Neural crest cell (in vitro differentiated cells): ENCODE measurements at places on chromosomes 2 and 18.

DNA sequence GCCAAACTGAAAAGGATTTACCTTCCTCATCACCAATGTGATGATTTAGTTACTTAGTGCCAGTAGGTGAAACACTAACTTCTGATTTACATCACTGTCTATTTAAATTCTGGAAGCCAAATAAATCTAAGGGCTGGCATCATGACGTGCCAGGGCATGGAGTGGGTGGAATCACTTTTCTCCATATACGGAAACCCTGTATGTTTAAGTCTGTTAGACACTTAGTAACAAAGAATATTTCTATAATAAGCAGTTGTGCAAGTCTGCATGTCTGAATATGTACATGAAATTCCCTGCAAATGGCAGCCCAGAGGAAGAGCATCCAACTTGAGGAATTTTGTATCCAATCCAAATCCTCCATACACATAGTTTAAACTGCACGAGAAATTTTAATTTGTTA is 243.1 kb upstream of the SMAD7 start:
- DNase-seq, result no peak

- no peak for DNase-seq
Measured at GRCh38 chr2:217993138-217993537, 9.7 kb downstream of the TNS1 start.

DNA sequence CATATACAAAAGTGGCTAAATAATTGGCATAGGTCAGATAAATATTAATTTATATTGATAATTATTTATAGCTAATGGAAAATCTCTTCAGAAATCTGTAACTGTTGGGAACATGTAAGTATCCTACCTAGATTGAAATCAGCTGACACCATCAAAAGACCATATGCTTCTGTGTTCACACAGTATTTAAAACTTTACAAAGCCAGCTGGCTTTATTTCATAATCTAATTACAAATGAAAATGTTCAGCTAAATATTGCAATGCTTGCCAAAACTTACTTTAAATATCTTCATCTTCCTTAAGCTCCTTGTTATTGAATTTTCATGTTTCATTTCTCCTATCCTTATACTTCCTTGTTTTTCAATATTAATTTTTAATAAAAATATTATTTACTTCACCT is 190.9 kb upstream of the DOK6 start:
- no peak for DNase-seq

DNA sequence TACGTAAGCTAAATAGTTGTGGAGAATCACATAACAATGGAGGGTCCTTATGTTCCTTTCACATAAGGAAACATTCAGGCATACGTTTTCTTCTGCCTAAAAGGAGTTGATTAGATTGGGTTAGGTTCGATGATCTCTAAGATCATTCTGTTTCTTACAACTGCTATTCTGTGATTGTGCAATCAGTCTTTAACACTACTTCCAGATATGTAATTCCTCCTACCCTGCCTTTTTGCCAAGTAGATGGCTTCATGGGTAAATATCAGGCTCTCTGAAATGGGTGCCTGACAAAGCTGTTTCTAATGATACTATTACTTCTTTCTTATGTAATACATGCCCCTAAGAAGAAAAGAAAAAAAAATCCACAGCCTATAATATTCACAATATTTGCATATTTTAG is 321.5 kb downstream of the XIRP2 start:
- no peak for DNase-seq

GRCh38 chr18:79332646-79333045 is 63.1 kb upstream of the NFATC1 start:
- DNase-seq, result no peak

GRCh38 chr2:112915300-112916144 is 4.6 kb downstream of the IL37 start:
- DNase-seq, result no peak

DNA sequence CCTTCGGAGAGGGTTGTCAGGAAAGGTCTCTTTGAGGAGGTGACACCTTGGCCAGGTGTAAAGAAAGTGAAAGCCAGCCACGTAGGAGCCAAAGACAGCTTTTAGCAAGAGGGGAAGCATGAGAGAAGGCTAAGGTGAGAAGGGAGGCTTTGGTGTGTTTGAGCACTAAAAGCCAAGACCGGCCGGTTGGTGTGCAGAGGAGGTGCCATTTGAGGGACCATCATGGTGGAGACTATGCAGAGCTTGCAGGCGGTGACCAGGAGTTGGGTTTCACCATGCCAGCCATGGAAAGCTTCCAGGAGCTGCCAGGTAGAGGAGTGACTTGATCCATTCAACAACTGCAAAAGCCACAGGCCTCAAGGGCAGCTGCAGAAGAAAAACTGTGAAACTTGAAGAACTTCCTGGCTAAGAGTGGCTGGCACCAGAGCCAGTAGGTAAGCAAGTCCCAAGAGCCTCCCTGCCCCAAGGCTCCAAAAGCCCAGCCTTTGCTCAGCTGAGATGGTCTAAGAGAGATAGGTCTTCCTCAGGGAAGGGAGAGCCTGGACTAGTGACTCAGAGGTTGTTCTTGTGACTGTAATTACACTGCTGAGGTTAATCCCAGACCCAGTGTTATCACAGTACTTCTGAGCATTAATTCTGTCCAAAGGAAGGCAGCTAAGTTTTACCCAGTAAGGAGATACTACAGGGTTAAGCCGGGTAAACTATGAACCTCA is 319.0 kb downstream of the BCL11A start:
- DNase-seq, result no peak

GRCh38 chr2:62658891-62659290 is 46.6 kb upstream of the EHBP1 start:
- DNase-seq, result no peak

- DNase-seq, result no peak
Measured at GRCh38 chr2:189676471-189676870, 2.0 kb downstream of the ANKAR start.

DNA sequence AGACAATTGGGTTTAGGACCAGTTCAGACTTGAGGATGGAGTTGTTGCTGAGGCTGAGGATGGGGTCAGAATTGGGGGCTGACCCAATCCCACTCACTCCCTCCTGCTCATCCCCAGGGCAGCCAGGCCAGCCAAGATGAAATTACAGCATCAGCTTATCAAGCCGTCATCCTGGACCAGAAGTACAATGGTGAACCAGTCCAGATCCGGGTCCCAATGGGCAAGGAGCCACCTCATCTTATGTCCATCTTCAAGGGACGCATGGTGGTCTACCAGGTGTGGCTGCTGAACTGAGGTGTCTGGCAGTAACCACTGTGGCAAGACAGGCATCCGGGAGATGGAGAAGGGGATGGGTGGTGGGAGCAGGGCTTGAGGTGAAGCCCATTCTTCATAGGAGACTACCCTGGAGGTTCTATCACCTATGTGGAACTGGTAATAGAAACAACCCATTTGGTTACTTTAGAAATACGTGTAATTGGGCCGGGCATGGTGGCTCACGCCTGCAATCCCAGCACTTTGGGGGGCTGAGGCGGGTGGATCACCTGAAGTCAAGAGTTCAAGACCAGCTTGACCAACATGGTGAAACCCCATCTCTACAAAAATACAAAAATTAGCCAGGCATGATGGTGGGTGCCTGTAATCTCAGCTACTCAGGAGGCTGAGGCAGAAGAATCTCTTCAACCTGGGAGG is 13.9 kb downstream of the VIL1 start:
- no peak for DNase-seq

DNA sequence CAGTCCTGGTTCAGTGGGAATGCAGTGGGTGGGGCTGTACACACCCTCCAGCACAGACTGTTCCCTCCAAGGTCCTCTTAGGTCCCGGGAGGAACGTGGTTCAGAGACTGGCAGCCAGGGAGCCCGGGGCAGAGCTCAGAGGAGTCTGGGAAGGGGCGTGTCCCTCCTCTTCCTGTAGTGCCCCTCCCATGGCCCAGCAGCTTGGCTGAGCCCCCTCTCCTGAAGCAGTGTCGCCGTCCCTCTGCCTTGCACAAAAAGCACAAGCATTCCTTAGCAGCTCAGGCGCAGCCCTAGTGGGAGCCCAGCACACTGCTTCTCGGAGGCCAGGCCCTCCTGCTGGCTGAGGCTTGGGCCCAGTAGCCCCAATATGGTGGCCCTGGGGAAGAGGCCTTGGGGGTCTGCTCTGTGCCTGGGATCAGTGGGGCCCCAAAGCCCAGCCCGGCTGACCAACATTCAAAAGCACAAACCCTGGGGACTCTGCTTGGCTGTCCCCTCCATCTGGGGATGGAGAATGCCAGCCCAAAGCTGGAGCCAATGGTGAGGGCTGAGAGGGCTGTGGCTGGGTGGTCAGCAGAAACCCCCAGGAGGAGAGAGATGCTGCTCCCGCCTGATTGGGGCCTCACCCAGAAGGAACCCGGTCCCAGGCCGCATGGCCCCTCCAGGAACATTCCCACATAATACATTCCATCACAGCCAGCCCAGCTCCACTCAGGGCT is 17.5 kb upstream of the FAHD2A start:
- DNase-seq, result no peak

GRCh38 chr2:43402452-43402937 is 176.1 kb upstream of the ZFP36L2 start:
- no peak for DNase-seq

GRCh38 chr2:102915128-102915527 is 153.3 kb downstream of the TMEM182 start:
- DNase-seq, result no peak

DNA sequence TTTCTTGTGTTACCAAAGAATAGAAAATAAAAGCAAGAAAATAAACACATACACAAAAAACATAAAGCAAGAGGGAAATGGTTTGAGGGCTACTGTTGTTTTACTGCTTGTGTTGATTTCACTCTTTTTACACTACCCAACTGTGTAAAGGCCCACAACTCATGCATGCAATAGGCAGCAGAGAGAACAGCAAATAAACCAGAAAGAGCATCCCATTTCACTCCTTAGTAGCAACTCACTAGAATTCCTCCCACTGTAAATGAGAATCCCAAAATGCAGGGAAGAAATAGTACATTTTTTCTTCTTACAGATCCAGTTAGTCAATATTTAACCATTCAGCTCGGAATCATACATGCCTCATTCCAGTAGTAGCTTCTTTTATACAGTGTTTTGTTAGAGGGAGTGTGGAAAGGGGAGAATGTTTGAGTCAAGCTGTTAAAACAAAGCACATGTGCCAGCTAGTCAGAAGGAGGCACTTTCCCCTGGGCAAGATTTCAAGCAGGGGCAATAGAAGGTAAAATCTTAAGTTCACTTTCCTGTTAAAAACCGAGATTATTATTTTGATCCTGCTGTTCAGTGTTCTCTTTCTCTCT is 147.2 kb upstream of the FAM98A start:
- no peak for DNase-seq

DNA sequence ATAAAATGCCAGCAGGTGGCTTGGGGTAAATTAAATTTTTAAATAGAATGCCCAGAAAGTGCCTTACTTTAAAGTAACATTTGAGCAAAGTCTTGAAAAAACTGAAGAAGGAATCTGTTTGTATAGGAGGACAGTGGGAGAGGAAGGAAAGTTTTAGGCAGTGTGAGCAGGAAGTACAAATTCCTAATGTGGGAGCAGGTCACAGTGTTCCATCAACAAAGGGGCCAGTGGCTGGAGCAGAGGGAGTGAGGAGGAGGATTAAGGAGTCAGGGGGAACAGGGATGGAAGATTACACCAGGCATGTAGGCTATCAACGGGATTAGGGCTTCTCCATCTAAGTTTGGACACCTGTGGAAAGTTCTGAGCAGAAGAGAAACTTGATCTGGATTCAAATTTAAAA is 439.2 kb upstream of the REG3G start:
- no peak for DNase-seq

DNA sequence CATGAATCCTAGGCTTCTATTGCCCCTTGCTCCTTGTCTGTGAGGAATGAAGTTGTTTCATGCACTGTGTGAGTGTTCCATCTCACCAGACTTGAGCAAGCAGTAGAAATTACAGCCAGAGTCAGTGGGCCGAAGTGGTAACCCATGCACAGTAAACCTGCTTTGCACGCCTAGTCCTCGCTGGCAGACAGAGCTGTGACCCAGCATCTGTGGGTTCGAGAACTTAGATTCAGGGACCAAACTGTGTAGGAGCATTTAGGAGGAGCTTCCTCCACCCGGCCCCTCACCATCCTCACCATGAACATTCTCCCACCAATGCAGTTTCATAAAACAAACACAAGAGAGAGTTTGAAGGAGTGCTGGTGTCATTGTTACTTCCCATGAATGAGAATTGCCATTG is 21.6 kb upstream of the TEX51 start:
- DNase-seq, result no peak

DNA sequence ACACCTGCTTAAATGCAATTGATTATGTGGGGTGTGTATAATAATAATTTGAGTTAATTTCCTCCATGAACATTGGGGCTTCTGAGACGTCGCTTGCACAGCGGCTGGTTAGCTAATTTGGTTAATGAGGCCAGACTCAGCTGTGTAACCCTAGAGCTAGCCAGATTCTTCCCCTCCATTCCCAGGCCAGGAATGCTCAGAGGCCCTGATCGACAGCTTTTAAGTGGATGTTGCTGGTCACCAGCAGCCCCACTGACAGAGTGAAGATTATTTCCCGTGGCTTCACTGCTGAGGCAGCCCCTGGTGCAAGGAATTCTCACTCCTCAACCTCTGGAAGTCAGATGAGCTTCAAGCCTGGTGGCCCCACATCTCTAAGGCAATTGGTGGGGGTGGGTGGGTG is 12.4 kb upstream of the EPAS1 start:
- no peak for DNase-seq

- no peak for DNase-seq
Measured at GRCh38 chr2:46091004-46091403, 206.2 kb upstream of the EPAS1 start.

- no peak for DNase-seq
Measured at GRCh38 chr2:101463911-101464641, 10.8 kb downstream of the RFX8 start.

DNA sequence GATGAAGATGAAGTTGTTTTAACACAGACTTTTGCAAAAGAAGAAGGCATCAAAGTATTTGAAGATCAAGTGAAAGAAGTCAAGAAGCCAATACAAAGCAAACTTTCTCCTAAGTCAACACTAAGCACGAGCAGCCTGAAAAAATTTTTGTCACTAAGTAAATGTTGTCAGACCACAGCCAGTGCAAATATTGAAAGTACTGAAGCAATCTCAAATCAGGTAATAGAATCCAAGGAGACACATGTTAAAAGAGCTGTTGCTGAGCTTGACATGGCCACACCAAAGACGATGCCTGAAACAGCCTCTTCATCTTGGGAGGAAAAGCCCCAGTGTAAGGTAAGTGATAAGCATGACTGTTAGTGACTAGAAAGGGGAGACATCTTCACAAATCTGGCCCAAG is 75.1 kb downstream of the FSIP2 start:
- DNase-seq, result no peak

DNA sequence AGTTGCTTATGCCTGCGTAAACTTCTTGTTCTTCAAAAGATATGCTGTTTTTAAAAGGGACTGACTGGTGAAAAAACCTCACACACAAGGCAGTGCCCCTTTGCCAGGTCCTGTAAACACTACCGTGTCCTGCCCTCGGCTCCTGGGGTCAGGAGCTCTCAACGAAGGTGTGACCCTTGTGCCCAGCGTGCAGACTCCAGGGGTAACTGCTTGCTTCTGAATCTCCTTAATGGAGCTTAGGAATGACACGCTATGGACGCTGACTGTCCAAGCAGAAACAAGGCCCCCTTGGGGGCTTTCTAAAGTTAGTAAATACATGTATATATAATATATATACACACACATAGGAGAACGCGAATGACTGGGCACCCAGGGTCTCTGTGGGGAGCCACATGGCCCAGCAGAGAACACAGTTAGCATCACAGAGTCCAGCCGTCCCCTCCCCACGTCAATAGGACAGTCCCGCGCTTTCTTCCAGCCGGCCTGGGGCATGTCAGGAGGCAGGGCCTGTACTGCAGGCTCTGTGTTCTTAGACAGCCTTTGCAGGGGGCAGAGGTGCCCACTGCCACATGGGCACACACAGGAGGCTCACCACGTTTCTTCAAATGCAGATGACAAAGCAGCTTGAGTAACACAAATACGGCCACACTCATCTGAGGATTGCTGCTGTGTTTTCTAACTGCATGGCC is 96.1 kb downstream of the HDAC4 start:
- no peak for DNase-seq

GRCh38 chr2:96800061-96801004 is 15.7 kb upstream of the CNNM3 start:
- DNase-seq, result peak; percentile 24
